ENCODE measurements at places on chromosomes 1 and 21.

GRCh38 chr1:117286145-117286544 lies 75.4 kb upstream of the VTCN1 start:
- DNase-seq: no peak
- H3K4me3 ChIP-seq: no peak overlapping the region
- H3K27me3 ChIP-seq: peaks cover 9% of the 10 kb centered on the region
- no peaks in the 10 kb centered on the region for H3K36me3 ChIP-seq

GRCh38 chr1:223016890-223017289 lies 126.2 kb downstream of the TLR5 start:
- H3K36me3 ChIP-seq: no peaks in the 10 kb centered on the region
- H3K27ac ChIP-seq: no peak overlapping the region
- no peaks in the 10 kb centered on the region for H3K4me1 ChIP-seq
- H3K27me3 ChIP-seq: peaks cover 6% of the 10 kb centered on the region
- DNase-seq: no peak

DNA sequence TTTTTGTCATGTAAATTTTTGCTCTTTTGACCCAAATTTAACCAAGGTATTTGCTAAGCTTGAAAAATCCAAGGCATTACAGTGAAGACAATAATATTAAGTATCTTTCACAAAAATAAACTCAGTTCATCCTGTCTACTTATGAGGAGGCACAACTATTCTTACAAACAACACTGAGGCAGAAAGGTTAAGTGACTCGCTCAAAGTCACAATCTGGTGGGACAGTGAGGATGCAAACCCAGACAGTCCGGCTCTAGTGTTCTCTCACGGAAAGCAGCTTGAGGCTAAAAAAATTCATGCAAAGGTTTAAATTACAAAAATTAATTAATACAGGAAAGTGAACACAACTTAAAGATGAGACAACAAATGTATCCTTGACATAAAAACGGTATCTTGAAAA lies 125.3 kb downstream of the SIPA1L2 start:
- H3K4me1 ChIP-seq: no peaks in the 10 kb centered on the region
- H3K27me3 ChIP-seq: no peaks in the 10 kb centered on the region
- no peak for DNase-seq

DNA sequence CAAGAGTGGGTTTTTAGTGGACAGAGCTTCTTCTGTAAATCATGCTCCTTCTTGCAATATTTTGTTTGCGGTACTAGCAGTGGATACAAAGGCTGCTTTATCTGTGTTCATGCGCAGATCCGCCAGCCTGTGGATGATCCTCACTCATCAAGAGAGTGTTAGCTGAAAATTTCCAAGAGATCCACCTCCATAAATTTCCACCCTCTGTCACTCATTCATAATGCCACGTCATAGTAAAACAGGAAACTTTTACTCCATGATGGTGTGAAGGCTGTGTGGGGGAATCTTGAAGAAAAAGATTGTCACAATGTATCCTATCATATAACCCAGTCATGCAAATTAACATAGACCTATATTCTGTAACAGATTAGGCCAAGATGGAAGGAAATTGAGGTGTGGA lies 4.4 kb upstream of the MAPKAPK2 start:
- H3K4me1 ChIP-seq: peaks cover 29% of the 10 kb centered on the region
- H3K27me3 ChIP-seq: peaks cover 4% of the 10 kb centered on the region
- DNase-seq: no peak
- no peak overlapping the region for H3K27ac ChIP-seq
- H3K4me3 ChIP-seq: no peak overlapping the region
- no peaks in the 10 kb centered on the region for H3K36me3 ChIP-seq

GRCh38 chr1:81867235-81867634 lies 66.5 kb downstream of the ADGRL2 start:
- DNase-seq: no peak
- H3K4me3 ChIP-seq: no peak overlapping the region
- H3K36me3 ChIP-seq: no peaks in the 10 kb centered on the region
- H3K27me3 ChIP-seq: no peaks in the 10 kb centered on the region
- H3K27ac ChIP-seq: no peak overlapping the region

Measured in activated CD4-positive, alpha-beta memory T cell treated with anti-CD3 and anti-CD28 coated beads, Interleukin-2, amount 10 ng/mL, durations not matched to agents 7 days and 5 days (primary cell).